HT-29 (cell line): ENCODE measurements at places on chromosomes 1 and 21. TPM values are rescaled to one million over a fixed set of nuclear protein-coding genes. Genes with fewer than 3 reads are reported as not detected.

Gene AGBL4
- total RNA-seq: not detected in 2 replicates

DNA sequence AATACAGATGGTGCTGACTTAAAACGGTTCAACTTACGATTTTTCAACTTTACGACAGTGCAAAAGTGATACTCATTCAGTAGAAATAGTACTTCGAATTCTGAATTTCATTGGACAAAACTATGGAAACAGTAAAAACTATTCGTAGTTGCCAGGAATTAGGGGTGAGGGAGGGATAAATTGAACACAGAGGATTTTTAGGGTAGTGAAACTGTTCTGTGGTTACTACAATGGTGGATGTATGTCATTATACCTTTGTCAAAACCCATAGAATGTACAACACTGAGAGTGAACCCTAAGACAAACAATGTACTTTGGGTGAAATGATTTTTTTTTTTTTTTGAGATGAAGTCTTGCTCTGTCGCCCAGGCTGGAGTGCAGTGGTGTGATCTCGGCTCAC is 7.5 kb downstream of the DDR2 start:
- no peak for DNase-seq

Gene MTARC2
- total RNA-seq: 4.2 and 6.6 TPM in 2 replicates

DNA sequence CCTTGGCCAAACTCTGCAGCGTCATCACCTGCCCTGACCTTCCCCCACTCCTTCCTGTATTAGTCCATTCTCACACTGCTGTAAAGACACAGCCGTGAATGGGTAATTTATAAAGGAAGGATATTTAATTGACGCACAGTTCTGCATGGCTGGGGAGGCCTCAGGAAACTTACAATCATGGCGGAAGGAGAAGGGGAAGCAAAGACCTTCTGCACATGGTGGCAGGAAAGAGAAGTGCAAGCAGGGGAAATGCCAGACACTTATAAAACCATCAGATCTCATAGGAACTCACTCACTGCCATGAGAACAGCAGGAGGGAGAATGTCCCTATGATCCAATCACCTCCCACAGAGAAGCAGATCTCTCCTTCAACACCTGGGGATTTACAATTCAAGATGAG is 408.5 kb downstream of the PTPRU start:
- DNase-seq: no peak

Gene STUM
- not detected in 2 replicates for total RNA-seq
